ENCODE measurements at places on chromosomes 5 and 9.

GRCh38 chr5:143474616-143475015, 71.1 kb upstream of the NR3C1 start:
- no peak for DNase-seq

DNA sequence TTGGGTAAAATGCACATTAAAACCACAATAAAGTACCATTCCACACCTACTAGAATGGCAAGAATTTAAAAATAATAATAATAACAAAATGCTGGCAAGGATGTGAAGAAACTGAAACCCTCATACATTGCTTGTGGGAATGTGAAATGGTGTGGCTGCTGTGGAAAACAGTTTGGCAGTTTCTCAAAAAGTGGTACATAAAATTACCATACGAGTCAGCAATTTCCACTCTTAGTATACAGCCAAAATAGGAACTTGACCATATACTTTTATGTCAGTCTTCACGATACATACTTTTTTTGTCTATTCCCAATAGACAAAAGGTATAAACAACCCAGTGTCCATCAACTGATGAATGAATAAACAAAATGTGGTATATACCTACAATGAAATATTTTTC, 15.6 kb downstream of the FKBP15 start:
- DNase-seq = no peak

DNA sequence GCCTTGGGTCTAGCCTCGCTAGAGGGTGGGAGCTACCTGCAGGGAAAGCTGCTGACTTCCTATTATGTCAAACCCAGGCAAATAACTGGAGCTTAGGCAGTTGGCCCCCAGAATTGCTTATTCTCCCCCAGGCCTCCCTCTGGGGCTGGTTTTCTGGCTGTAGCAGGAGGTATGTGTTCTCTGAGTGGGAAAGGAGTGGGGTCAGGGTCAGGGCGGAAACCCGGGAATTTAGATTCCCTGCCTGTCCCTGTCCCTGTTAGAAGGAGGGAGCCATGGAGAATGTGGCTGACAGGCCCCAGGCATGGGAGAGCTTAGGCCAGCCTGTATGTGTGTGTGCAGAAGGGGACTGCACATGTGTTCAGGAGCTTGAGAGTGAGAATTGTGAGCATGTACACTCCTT, 13.6 kb upstream of the CXXC5 start:
- DNase-seq = no peak

DNA sequence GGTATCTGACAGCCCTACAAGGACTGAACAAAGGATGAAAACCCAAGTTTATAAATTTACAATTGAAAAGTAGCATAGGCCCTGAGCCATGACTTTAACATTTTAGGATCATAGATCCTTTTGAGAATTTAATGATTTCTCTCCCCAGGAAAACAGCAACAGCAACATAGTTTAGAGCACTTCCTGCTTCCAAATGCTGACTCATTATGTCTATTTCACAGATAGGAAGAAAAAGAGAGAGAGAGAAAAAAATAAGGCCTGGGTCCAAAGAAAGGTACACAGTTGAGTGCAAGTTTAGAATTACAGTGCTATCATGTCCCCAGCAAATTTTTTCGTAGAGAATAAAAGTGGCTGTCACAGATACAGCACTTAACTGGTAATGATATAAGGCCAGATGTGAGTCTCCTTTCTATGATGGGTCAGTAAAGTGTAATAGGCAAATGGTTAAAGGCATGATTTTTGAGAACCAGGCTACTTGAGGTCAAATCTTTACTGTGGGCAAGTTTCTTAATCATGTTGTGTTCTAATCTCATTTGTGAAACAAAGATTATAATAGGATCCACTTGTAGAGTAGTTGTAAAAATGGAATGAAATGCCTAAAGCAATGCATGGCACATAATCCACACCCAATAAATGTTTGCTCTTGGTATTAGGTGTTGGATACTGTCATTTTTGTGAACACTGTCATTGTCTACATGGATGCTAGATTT, 12.3 kb upstream of the PPP2R2B start:
- DNase-seq = no peak

GRCh38 chr5:160311491-160312133, 752 bp downstream of the CCNJL start:
- DNase-seq = no peak

Measured in CD4-positive, alpha-beta T cell treated with Interleukin-17A for 4 hours (primary cell).